ENCODE measurements at places on chromosomes 4 and X.
A peak's percentile ranks its signal among the peaks of the same experiment; 100 is the strongest.

DNA sequence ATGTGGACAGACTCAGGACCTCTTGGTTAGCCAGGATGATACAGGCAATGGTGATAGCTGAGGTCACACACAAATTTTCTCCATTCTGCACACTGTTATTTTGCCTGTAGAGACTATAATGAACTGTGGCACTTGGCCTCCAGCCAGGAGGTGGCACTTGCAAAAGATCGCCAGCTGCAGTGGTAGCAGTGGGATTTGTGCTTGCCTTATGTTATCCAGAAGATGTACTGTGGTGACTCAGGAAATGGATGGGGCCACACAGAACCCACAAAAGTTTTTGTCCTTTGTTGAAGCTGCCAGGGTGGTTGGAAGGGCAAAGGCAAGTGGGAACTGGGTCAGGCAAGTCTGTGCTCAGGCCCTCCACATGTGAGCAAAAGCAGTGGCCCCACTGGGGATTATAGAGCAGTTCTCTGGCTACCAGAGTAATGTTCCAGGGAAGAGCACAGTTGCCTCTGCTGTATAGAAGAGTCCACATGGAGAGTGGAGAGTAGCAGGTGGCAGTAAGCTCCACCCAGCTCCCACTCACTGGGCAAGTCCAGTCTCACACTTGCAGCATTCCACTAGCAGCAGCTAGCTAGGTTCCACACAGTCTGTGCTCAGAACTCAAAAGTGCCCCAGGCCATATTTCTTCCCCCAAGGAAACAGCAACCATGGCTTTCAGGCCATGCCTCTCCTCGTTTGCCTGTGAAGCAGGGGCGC is 5.9 kb upstream of the C4orf17 start:
- no peak for DNase-seq

DNA sequence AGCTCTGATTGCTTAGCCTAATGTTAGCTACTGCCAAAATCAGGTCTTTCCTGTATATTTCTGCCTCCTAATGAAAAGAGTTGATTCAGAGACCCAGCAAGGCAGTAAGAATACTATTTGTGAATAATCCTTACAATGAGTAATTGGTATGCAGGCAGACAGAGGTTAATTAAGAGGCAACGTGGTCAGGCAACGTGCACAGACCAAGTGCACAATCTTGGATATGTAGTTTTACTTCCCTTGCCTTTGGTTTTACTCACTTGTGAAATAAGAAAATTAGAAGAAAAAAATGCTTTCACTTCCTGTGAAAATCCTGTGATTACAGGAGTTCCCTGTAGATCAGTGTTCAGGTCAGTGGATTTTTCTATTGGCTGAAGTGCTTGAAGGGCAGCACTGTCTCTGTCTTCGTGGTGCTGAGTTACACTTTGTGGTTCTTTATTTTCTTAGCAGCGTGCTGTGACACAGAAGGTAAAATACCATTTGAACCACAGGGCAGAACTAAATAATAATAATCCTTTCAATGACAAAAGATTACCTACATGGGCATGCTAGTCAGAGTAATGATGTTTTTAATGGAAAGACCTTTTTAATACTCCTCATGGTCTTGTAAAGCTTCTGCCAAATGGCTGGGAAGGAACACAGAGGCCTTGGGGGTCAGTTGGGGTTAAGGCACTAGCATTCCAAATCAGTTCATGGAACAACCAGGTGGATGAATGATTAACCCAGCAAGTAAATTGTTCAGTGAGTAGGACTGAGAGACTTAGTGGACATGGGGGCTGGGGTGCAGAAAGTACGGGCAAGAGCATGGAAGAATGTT is 430.9 kb downstream of the MAPK10 start:
- peak; percentile 66 for DNase-seq

- DNase-seq, result no peak
Measured at GRCh38 chr4:97752599-97752998, 390.7 kb downstream of the STPG2 start.

DNA sequence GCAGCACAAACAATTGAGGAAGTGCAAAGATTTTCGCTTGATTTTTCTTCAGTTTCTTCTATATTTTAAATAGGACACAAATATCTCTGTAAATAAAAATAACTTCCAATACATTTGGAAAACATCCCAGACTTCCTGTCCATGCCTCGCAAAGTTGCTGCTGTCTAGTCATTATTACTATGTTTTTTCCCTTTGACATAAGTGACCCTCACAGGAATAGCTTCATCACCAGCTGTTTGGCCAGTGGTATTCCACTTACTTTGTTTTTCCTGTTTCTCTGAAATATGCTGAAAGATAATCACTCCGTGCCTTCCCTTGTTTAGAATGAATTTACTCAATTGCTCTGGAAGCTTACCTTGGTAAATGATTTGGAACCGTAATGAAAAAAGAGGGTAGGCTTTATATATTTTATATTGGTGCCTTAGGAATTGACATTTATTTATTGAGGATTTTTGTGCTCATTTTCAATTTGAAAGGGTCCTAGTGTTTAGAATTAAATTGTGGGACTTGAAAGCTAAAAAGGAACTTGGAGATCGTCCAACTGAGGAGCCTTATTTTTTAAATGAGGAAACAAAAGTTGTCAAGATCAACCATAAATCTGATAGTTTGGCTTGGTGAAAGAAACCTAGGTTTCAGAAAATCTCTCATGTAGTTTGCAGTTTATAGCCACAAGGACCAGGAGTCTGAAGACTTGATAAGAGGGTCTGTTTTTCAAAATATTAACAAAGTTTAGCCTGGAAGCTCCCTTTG is 65.6 kb downstream of the CDKL5 start:
- DNase-seq, result no peak

DNA sequence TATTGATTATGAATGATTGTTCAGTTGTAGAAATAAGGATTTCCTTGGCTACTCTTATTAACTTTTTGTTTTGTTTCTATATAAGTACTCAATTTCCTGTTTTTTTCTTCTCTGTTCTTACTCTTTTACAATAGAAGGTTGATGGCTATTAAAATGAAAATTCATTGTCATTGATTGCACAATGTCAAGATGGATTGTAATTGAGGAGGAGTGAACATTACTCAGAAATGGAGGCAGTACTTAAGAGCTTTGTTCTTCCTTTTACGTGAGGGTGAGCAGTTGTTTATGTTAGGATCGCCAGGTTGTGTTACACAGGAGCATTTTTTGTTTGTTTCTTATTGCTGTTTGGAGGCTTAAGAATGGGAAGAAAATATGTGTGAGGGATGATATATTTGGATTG is 2062.4 kb downstream of the ARAP2 start:
- DNase-seq, result peak; percentile 64

DNA sequence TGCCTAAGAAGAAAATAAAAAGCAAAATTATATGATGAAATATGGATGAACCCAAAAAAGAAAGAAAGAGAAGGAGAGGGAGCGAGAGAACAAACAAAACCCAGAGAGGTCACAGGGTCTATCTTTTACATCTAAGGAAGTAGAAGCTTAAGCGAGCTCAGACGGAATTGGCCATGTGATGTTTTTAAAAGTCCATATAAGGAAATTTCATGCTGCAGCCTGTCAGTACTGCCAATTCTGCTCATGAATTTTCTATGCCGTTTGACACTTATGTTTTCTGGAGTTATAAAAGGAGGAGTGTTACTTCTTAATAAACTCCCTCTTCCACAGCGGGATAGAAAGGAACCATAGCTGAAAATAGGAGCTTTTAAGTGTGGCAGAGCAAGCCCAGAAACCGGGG is 32.9 kb upstream of the DCX start:
- no peak for DNase-seq

DNA sequence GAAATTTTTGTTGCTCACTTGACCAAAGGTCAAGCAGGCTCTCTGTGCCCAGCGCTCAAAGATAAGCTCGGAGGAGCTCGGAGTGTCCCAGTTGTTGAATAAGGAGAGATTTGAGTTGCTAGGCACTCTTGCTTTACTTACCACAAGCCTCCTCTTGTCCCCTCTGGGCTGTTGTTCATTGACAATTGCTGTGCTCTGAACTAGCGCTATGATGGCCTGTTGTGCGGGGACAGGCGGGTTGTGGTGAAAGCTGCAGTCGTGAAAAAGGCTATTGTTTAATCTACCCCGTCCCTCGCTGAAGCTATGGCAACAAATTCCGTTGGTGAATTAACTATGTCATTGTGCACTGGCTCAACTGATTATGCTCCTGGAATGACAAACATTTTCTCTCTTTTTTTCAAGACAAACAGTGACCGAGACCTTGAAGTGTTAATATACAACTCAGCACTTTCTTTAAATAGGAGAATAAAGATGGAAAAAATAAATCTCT is 21.0 kb upstream of the POLA1 start:
- DNase-seq, result no peak

- no peak for DNase-seq
Measured at GRCh38 chr4:148717988-148718387, 275.8 kb upstream of the NR3C2 start.

DNA sequence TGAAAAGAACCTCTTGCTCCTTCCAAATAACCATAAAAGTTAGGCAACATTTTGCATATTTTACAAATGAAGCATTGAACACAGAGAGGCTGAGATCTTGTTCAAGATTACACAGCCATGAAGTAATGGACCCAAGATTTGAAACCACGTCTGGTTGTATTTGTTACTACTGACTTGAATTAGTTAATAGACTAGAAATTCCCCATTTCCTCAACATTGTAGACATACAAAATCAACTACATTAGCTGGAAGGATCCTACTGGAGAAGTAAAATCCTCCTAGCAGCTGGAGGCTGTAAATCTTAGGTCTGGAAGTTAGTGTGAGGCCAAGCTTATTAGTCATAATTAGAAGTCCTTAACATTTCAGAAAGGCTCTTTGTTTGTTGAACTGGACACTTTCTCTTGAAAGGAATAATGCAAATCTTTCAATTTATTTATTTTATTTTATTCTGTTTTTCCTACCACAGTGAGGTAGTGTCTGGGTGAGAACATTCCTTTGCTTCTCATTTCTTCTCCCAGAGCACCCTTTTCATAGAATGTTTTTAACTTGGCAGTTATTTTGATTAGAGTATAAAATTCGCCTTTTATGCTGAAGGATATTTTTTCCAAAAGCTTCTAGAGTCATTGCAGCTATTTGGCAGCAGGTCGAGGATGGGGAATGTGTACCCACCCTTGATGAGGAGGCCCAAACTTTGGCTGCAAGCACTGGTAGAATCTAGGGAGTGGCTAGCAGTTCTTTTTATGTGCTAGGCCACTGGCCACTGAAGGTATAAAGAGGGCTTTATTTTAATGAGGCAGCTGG is 62.0 kb upstream of the CLNK start:
- DNase-seq, result peak; percentile 70

DNA sequence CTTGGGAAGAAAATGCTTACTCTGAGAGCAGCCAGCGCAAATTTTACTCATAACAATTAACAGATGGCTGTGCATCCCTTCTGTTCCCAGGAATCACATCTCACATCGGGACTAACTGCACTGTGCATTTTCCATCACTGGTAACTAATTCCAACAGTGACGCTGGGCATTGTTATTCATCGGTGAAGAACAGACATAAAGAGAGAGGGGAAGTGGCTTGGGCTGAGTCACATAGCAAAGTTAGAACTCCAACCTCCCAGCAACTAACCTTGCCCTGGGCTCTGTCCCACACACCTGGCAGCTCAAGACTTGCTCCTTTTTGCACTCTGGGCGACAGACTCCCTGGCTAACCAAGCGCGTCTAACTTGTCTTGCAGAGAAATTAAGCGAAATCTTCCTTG is 6.4 kb upstream of the LONRF3 start:
- DNase-seq, result no peak

DNA sequence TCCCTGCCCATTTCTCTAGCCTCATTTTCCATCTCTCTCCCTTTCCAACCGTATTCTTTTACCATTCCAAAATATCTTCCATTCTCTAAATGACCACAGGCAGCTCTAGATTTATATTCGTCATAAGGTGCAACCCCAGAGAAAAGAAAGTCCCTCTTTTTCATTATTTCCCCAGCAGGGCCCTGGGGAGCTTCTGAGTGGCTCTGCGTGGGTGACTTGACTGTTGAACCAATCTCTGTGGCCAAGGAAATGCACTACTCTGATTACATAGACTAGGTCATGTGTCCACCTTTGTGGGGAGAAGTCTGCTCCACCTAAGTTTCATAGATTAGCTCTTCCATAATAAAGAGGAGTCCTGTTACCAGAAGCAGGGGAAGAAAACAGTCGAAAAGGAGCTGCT is 51.4 kb downstream of the ATOH1 start:
- no peak for DNase-seq

- no peak for DNase-seq
Measured at GRCh38 chr4:47842985-47843384, 5.1 kb upstream of the CORIN start.

DNA sequence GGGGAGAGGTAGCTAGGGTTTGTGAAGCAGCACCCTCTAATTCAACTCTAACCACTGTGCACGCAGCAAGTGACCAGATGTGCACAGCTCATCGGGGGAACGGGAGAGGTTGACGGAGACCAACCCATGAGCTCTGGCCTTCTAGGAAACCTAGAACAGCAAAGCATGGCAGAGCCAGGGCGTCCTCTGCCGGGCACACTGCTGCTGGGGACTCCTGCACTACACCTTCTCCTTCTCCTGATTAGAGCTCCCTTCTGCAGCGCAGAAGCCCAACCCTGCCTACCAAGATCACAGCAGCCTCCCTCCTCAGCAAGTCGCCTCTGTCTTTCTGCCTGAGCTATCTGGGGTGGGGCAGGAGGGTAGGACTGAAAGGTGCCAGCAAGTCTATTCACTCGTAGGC is 252.3 kb upstream of the PSAPL1 start:
- no peak for DNase-seq

- DNase-seq, result no peak
Measured at GRCh38 chrX:45614853-45615252, 414.2 kb upstream of the DIPK2B start.

GRCh38 chr4:1473718-1474117 is 67.5 kb upstream of the NKX1-1 start:
- no peak for DNase-seq

DNA sequence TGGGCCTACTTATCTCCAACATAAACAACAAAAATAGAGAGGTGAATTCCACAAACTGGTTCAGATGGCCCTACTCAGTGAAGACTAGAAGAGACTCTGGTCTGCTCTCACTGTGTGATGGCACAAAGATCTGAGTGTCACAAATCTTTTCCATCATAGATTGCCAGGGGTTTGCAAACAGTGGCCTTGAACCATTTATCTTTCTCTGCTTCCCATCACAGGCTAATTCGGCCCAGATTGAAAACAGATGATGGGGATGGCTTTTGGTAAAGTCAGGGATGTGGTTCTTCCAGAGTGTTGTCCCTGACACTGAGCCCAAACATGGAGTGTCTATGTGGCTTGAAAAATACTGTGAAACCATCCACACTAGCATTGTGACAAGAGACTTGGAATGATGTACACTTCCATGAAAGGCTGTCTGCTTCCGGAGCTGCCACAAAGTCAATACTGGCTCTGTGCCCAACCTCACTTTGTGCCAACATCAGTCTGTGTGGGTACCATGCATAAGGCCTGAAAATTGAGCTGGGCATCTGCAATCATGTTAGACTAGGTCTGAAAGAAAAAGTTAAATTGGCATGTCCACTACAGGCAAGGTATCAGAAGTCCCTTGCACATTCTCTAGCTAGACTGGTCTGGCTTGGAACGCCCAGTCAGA is 25.2 kb upstream of the PLAC1 start:
- no peak for DNase-seq

GRCh38 chrX:54357414-54358377 is at the start of gene WNK3:
TSS of gene WNK3 (minus strand) at chrX:54358046.
- peak; percentile 87 for DNase-seq
